ENCODE measurements at places on chromosomes 6 and 20.
A peak's percentile ranks its signal among the peaks of the same experiment; 100 is the strongest.

DNA sequence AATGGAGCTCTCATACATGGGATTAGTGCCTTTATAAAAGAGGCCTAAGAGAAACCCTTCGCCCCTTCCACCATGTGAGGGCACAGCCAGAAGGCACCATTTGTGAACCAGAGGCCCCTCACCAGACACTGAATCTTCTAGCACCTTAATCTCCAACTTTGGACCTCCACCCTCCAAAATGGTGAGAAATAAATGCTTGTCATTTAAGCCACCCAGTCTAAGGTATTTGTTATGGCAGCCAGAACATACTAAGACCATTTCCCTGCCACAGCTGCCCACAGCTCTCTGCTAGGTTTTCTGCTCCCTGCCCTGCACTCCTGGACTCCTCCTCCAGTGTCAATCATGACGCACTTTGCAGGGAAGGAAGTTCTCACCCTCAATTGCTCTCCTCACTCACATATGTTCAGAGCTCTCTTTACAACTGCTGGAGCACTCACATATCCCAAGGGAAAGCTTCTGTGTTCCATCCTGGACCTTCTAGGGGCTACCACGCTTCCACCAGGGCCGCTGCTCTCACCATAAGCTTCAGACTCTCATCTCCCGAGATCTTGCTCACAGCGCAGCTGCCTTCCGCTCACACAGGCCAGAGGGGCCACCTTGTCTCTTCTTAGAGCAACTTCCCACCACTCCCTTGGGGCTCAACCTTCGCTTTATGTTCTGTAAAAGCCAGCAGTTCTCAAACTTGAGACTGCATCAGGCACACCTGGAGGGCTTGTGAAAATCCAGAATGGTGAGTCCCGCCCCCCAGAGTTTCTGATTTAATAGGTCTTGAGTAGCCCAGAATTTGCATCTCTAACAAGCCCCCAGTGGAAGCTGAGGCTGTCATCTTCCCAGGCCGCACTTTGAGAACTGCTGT lies 1.6 kb upstream of the LY86 start:
- peak; percentile 24 for DNase-seq

DNA sequence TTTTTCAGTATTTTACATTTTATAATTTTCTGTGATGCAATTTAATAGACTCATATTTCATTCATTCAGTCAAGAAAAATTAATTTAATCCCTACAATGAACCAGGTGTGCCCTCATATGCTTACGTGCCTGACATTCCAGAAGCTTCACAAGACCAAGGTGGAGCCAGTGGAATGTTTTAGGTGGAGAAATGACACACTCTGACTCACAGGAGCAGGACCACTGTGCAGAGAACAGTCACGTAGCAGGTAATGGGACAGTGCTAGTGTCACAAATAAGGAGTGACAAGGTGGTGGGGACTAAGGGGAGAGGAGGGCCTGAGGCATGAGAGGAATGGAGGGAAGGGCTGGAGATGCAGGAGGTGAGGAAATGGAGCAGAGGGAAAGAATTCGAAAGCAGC lies 37.0 kb upstream of the HLA-G start:
- DNase-seq = no peak

- peak; percentile 66 for DNase-seq
Measured at GRCh38 chr20:62898970-62899632, 27.2 kb downstream of the DIDO1 start.

DNA sequence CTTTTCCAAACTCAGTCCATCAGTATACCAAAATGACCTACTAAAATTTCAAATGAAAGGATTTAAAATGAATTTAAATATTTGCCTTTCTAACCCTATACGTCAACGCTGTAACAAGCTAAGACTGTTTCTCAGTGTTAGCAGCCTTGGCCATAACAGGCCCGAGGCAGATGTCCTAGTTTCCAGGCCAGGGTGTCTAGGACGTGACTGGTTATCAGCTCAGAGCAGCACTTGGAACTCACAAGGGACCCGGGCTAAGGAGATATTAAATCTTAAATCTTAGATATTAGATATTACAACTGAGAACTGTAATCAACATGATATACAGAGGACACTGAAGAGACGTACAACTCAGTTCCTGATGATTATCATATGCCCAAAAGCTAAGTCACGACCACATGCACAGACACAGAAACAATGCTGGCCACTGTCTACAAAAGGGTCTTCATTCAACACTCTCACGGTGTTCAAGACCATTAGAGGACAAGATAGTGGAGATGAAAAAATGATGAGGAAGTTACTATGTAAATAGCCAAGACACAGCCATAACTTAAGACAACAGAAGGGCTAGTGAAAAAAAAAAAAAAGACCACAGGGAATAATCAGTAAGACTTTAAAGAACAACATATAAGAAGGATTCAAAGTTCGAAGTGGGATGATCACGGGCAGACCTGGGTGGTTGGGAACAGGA lies at the start of gene CLDN20:
CLDN20 (plus strand) TSS at position 641 of the 691 bp plus-strand sequence. CDS start 11,707 bp downstream, outside the sequence.
- DNase-seq = no peak

GRCh38 chr6:124887872-124888580 lies 74.2 kb upstream of the RNF217 start:
- DNase-seq = no peak

DNA sequence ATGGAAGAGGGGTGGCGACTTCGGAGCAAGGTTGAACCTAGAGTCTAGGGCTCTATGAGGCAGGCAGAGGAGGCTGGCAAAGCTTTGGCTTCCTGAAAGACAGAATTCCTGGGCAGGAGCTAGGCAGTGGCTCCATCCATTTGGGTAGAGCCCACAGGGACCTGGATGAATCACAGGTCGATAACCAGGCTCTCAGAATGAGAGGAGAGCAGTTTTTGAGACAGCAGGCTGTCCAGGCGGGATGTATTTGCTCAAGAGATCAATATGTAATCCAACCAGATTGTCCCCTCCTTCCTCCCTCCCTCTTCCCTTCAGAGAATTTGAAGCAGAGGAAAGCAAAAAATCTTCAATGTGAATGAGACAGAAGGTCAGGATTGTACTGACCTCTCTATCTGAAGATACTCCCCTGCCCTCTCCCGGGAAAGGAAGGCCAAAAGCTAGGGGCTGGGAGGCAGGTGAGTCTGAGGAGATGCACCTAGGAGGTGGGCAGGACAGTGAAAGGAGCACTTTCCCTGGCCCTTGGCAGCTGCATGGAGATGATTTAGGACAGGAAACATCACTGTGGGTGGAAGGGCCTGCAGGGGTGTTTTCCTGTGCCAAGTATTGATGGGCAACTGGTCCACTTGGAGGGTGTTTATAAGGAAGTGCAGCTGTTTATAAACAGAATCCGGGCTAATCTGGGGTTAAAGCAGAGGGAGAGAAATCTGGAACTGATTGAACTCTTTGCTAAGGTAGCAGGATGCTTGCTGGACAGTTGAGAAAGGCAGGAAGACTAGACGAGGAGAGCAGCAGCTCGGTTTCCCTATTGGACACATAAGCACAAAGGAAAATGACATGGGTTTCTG lies 212.4 kb upstream of the LRFN2 start:
- DNase-seq = no peak

- DNase-seq = no peak
Measured at GRCh38 chr6:146289816-146290588, 253.6 kb upstream of the RAB32 start.

- DNase-seq = no peak
Measured at GRCh38 chr6:12976366-12976765, 259.8 kb downstream of the PHACTR1 start.

GRCh38 chr6:125153391-125154117 lies at the start of gene TPD52L1:
Gene TPD52L1, plus strand, starts transcription at chr6:125153773. Its CDS starts 179 bp downstream, at chr6:125153952.
- DNase-seq = peak; percentile 81

- DNase-seq = no peak
Measured at GRCh38 chr6:105907991-105908390, 178.1 kb upstream of the PRDM1 start.

DNA sequence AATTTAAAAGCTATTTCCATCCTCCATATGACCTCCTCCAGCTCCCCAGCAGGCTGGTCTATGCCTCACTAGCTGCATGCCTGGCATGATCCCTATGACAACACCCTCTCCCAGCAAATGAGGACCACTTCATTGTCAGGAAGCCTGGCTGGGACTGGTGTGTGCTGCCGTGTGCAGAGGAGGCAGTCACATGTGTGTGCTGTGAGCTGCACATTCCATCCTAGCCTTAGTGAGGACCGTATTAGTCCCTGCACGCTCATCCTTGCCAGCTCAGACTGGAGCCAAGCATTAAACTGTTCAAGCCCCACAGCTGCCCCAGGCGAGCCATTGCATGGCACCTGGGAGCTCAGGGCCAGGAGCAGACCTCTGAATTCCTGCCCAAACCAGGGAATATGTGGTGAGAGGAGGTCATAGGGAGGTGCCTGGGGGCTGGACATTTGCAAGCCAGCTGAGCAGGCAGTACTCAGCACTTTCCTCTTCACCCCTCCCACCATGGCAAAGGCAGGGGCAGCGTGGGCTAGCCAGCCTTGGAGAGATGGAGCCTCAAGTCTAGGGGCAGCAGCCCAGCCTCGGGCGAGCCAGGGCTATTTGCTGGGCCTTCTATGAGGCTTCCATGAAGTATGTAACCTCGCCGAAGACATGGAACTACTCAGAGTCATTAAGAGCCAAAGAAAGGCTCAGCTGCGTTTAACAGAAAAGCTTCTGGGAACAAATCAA lies 8.7 kb upstream of the CCN5 start:
- DNase-seq = no peak

- no peak for DNase-seq
Measured at GRCh38 chr6:110098511-110099116, 80.9 kb downstream of the WASF1 start.

DNA sequence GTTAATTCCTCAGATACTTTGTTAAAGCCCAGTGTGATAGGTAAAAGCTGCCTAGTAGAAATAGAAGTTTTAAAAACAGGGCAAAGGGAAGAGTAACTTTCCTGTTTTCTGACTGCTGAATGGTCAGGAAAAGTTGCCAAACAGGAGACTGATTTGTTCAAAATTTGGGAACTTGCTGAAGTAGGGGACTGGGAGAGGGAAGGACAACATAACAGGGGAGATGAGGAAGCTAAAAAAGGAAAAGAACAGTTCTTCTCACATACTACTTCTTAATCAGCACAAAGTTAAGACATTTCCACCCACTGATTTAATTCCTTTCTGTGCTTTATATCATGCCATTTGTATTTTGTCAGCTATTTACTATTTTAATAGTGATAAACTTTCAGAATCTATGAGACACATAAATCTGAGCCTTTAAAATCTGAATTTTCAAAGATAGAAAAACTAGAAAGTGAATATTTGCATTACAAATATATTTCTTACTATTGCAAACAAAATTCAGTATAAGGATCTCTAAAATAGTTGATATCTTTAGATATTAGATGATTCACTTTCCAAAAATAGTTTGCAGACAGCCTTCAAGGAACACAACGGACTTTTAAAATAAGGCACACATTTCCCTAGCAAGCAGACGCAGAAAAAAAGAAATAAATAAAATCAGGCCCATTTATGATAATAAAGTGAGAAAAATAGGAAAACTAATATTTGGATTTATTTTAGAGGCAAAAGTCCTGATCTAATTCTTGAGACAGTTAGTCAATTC lies 36.9 kb upstream of the SLC16A10 start:
- no peak for DNase-seq

DNA sequence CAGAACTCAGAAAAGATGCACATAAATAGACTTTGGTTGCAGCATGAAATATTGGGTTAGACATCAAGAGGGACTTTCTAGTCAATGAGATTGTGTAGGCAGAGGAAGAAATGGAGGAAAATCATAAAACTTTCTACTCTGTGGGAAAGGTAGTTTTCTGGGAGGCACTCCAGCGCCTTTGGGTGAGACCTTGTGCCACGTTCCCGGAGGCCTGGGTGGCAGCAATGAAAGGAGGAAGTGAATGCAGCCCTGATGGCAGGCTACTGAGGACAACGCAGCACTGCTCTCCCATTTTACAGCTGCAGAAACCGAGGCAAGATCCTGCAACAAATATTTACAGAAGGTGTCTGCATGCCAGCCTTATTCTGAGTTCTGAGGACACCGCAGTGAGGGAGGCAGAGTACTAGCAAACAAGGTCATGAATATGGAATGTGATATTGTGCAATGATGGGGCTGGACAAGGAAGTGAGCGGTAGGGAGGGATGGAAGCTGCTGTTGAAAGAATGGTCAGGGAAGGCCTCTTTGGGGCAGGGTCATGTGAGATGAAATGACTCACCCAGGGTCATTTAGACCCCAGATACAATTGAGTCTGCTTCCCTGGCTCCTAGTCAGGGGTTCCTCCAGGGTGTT lies 159.1 kb downstream of the TFAP2C start:
- no peak for DNase-seq

DNA sequence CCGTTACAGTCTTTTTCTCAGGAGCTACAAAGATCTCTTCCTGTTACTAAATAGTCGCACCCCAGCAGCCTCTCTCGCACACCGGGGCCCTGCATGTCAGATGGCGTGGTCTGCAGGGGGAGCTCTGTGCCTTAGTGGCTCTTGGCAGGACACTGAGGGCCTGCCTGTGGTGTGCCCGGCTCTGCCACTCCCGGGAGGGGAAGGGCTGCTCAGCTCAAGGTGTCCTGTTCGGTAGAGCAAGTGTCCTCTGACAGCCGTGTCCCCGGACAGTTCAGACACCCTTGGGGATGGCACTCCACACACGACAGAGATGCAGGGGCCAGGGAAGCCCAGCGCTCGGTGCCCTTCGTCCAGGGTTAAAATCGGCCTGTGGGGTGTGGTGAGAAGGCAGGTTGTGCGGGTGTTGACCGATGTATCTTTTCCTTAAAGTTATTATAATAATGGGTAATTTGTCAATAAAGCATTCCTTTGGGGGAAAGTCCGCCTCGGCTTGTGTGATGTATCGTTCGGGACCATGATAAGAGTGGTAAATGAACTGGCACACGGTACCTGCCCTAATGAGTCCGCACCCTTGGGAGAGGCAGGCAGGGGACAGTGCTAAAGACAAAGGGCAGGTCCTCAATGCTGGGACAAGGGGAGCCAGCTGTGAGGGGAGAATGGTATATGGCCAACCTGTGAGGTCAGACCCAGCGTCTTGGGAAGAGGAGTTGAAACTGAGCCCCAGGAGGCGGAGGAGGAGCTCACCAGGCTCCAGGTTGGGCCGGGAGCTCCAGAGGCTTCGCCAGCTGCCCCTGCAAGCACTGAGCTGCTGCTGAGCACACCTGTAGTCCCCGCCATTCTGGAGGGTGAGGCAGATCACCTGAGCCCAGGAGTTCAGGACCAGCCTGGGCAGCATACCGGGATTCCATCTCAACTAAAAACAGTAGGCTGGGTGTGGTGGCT lies 3.6 kb upstream of the DNAJC5 start:
- DNase-seq = no peak

DNA sequence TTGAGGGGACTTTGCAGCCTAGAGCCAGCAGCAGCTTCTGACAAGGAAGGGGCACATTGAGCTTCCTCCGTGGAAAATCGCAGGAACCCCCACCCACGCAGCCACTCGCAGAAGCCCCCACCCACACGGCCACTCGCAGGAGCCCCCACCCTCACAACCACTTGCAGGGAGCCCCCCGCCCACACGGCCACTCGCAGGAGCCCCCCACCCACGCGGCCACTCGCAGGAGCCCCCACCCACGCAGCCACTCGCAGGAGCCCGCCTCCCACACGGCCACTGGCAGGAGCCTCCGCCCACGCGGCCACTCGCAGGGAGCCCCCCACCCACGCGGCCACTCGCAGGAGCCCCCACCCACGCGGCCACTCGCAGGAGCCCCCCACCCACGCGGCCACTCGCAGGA lies 228.4 kb upstream of the CDH4 start:
- DNase-seq = no peak

Measured in activated CD4-positive, alpha-beta T cell treated with anti-CD3 and anti-CD28 coated beads for 36 hours (primary cell).